ENCODE measurements at places on chromosomes 1 and 21.

DNA sequence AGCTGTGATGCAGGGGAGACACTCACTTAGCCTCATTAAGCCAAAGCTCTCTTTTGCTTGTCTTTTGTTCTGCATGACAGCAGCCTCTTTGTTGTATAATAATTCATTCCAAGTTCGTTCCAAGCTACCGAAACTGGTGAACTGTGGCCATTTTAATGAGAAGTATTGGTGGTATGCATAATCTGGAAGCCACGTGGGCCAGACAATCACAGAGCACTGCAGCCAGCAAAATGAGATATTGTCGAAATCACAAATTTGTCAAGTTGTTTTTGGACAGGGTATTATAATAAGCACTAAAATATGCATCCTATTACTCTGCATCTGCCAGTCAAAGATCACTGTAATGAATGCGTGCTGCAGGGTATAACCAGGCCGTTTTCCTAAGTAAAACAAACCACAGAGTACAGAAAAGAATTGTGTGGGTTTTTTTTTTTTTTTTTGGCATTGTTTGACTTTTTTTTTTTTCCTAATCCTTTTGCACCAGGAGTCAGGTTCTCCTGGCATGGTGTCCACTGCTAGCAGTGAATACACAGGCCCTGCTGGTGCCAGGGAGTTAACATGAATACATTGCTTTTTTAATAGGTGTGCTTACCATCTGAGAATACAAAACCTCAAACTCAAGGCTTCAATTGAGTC lies 423.9 kb downstream of the PTBP2 start:
- no peak overlapping the region for H3K4me3 ChIP-seq
- H3K27me3 ChIP-seq = no peaks in the 10 kb centered on the region
- peaks cover 5% of the 10 kb centered on the region for H3K4me1 ChIP-seq
- no peak overlapping the region for H3K27ac ChIP-seq

DNA sequence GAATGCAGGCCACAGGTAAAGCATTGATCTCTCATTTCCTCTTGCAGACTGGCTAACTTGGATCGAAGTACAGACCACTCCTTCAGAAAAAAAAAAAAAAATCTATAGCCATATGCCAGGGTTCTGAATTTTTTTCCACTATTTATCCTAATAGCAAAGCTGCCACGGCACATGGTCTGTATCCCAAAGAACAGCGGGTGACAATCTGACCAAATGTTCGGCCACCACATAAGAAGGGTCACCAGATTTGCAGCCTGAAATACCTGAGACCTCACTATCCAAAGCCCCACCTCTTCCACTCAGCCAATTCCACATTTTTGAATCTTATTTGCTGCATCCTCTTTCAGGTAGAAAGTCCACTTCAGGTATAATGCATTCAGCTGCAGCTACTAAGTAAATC lies 55.6 kb upstream of the RGS7 start:
- no peak overlapping the region for H3K27ac ChIP-seq
- no peaks in the 10 kb centered on the region for H3K4me1 ChIP-seq
- H3K36me3 ChIP-seq = no peaks in the 10 kb centered on the region
- peaks cover 23% of the 10 kb centered on the region for H3K27me3 ChIP-seq
- no peak for ATAC-seq
- no peak overlapping the region for H3K4me3 ChIP-seq

GRCh38 chr21:46570119-46570518 lies 34.8 kb downstream of the S100B start:
- no peak for ATAC-seq
- H3K4me1 ChIP-seq = no peaks in the 10 kb centered on the region
- H3K4me3 ChIP-seq = no peak overlapping the region
- peaks cover 65% of the 10 kb centered on the region for H3K36me3 ChIP-seq
- no peak overlapping the region for H3K27ac ChIP-seq

GRCh38 chr1:220217383-220217988 lies 54.8 kb downstream of the RAB3GAP2 start:
- no peaks in the 10 kb centered on the region for H3K27me3 ChIP-seq
- H3K36me3 ChIP-seq = peaks cover 35% of the 10 kb centered on the region
- H3K27ac ChIP-seq = no peak overlapping the region
- peaks cover 20% of the 10 kb centered on the region for H3K4me1 ChIP-seq

DNA sequence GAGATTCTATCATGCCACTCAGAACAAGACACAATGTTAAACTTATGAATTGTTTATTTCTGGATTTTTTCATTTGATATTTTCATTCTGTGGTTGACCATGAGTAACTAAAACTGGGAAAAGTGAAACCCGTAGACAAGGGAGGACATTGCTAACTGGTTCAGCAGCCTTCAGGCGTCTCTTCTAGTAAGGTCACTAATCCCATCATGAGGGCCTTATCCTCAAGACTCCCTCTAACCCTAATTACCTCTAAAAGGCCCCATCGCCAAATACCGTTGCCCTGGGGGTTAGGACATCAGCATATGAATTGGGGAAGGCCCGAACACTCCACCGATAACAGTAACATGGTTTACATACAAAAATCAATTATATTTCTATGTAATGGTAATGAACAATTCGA lies 247.6 kb downstream of the TM2D1 start:
- H3K27ac ChIP-seq = no peak overlapping the region
- H3K36me3 ChIP-seq = no peaks in the 10 kb centered on the region
- H3K4me3 ChIP-seq = no peak overlapping the region

DNA sequence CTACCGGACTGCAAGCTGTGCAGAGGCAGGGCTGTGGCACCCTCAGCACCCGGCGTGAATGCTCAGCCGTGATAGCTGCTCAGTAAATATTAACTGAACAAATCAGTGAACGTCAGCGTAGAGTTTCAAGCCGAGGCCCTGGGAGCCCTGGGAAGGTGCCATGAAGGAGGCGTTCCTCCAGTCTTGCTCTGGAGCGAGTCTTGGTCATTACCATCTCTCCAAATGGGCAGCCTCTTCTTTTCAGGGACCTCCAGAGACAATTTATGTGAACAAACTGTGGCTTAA lies 449.2 kb downstream of the CAMTA1 start:
- ATAC-seq = no peak
- H3K27me3 ChIP-seq = peaks cover 6% of the 10 kb centered on the region
- H3K4me1 ChIP-seq = no peaks in the 10 kb centered on the region
- no peak overlapping the region for H3K27ac ChIP-seq
- no peak overlapping the region for H3K4me3 ChIP-seq

- H3K4me3 ChIP-seq = no peak overlapping the region
- H3K27ac ChIP-seq = no peak overlapping the region
- ATAC-seq = no peak
- no peaks in the 10 kb centered on the region for H3K4me1 ChIP-seq
- H3K27me3 ChIP-seq = peaks cover 56% of the 10 kb centered on the region
These were observed 1.4 kb downstream of the C1orf94 start for GRCh38 chr1:34178072-34178471.

All from activated T-helper 17 cell treated with anti-CD3 and anti-CD28 coated beads, Interleukin-2, amount 50 U/mL, for 72 hours (primary cell).